NCI-H1417 treated with DMSO at 0.1 percent for 48 hours (cell line): ENCODE measurements at places on chromosomes 5 and 9.

DNA sequence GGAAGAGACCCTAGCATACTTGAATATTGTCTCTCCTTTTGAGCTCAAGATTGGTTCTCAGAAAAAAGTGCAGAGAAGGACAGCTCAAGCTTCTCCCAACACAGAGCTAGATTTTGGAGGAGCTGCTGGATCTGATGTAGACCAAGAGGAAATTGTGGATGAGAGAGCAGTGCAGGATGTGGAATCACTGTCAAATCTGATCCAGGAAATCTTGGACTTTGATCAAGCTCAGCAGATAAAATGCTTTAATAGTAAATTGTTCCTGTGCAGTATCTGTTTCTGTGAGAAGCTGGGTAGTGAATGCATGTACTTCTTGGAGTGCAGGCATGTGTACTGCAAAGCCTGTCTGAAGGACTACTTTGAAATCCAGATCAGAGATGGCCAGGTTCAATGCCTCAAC is 9.5 kb downstream of the RNF14 start:
- no peak for DNase-seq

DNA sequence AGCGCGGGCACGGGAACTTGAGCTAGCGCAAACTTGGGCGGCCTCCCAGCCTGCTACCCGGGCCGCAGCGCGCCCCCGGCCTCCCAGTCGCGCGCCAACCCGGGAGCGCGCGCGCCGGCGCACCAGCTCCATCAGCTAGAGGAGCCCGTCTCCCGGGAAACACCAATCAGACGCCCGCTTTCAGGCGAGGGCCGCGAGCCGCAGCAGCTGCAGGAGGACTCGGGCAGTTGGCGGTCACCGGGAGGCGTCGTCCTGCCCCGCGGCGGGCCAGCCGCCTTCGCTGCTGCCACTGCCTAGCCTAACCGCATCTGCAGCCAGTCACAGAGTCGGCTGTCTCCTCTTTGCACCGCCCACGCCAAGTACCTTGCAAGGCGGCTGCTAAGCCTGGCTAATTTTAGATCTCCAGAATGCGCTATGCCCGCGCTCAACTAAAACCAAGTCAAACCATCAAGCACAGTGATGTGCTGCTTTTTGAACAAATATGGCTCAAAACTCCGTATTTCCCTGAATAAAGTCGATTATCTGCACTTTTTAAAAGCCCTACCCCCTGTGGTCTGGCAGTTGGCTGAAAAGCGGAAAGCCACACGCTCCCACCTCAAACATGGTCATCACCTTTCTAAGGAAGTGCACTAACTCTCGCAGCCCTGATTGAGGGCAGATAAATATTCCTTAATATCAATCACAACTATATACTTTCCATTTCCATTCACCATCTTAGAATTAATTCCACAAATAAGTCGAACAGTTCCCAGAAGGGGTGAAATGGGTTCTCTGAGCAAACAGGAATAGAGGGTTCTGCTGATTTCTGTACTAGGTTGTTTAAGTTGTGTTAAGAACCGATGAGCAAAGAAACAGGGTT is 221.8 kb downstream of the MEF2C start:
- peak; percentile 70 for DNase-seq

GRCh38 chr5:107510125-107510524 is 160.6 kb downstream of the EFNA5 start:
- no peak for DNase-seq

DNA sequence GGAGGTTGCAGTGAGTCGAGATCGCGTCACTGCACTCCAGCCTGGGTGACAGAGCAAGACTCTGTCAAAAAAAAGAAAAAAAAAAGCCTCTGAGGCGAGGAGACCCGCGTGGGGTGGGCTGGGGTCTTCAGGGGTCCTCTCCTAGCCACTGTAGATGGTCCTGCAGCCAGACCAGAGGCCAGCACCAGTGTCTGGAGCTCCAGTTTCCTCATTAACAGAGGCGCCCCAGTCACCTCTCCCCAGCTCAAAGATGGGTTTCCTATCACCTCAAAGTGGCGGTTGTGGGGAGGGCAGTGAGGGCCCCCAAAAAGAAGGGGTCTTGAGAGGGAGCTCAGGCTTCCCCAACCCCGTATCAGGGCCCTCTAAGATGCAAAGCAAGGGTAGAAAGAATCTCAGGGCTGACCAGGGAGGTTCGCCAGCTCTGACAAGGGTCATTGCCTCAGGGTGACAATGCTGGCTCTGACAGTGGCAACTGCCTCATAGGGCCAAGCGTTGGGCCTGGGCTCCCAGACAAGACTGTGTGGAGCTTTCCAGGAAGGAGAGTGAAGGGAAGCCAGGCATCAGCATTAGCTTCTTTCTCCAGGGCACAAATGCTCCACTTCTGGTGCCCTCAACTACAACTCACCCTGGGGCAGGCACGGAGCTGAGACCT is 15.0 kb downstream of the STK10 start:
- DNase-seq, result no peak

DNA sequence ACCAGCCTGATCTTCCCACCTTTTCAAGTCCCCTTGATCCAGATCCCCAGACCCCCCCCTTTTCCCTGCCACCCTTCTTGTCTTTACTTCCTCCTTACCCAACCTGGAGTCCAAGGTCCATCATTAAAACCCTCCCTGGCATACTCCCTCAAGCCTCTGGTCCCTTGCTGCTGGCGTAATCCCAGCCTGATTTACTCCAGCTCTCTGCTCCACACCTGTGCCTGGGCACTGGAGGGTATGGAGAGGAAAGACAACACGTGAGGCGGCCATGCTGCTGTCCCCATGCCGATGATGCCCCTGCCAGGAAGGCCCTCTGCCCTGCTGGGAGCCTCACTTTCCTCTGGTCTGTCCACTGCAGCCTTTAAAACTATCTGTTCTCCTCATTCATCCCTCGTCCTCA is 5.1 kb downstream of the B4GALT7 start:
- no peak for DNase-seq

DNA sequence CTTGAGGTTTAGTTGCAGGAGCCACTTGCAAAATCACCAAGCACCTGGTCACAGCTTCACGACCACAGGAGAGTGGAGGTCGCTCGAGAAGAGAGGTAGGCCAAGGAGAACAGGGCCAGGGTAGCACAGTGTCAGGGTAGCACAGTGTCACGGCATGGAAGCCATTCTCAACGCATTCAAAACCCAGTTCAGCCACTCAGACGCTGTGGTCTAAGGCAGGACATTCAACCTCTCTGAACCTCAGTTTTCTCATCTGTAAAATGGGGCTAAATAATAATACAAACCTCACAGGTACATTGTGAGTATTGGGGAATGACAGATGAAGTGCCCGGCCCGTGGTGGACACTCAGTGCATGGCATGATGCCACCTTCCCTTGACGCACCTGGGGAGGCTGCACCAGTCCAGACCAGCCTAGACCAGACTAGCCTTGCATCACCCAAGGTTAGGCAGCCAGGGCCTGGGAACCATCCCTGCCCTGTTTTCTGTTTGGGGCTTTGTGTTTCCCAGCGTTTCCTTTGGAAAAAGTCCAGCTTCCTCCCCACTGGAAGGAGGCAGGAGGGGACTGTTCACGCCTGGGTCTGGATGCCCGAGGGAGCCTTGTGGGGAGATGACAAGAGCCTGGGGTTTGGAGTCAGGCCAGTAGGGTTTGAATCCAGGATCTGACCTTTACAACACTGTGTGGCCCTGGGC is 7.8 kb upstream of the LMX1B start:
- DNase-seq, result no peak

DNA sequence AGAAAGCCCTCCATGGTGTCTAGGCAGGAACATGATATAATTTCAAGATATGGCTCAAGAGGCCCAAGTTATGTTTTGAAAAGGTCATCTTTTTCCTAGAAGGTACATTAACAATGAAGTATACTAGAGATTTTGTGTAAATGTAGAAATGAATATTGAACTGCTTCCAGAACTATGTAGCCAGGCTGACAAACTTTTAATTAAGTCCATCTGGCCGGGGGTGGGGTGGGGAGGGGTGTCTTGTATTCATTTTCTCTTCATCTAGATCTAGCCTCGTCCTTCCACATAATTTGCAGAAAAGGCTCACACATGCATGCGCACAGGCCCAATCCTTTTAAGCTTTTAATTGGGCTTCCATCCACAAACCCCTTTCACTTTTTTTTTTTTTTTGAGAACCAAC is 323.3 kb downstream of the ARL15 start:
- no peak for DNase-seq

- DNase-seq, result no peak
Measured at GRCh38 chr5:105033637-105034400, 1471.2 kb upstream of the NUDT12 start.

GRCh38 chr5:123084730-123085605 is 4.1 kb upstream of the PRDM6 start:
- DNase-seq, result no peak
